Thymus (tissue), 14 donors: ENCODE measurements at places on chromosomes 16 and 17. TPM values are rescaled to one million over a fixed set of nuclear protein-coding genes. Genes with fewer than 3 reads are reported as not detected.

Gene FHOD1
- 27.8 TPM for polyA plus RNA-seq

Gene SPIRE2
- 3.7 TPM for polyA plus RNA-seq

Gene CMTM4
- polyA plus RNA-seq, result 3.4 TPM

Gene MIF4GD
- polyA plus RNA-seq, result 37.3 TPM

Gene RPRML
- polyA plus RNA-seq, result 0.07 TPM

DNA sequence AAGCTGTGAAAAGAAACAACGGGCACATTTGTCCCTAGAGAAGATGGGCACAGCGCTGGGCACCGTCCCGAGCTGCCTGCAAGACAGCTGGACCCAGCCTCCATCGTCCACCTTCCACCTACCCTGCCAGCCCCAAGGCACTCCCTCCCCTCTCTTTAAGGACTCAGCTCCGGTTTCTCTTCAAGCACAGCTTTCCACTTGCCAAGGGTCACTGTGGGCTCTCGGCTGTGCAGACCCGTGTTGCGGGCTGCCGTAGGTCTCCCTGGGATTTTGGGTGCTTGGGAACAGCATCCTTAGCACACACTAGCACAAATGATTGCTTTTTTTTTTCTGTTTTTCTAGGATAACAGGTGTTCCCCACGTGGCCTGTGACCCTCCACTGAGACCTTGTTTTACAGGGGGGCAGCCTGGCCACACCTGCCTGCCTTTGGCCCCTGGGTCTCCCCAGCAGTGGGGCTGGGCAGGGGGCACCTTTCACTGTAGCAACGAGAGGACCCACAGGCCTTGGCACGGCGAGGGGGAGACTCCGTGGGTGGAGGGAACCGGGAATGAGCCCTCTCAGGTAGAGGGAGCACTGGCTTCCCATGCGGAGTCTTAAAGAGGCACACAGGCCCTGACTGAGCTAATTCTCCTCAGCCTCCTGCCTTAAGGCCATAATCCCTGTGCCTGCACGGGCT lies 1.4 kb downstream of the CHMP6 start:
- no peak for DNase-seq

DNA sequence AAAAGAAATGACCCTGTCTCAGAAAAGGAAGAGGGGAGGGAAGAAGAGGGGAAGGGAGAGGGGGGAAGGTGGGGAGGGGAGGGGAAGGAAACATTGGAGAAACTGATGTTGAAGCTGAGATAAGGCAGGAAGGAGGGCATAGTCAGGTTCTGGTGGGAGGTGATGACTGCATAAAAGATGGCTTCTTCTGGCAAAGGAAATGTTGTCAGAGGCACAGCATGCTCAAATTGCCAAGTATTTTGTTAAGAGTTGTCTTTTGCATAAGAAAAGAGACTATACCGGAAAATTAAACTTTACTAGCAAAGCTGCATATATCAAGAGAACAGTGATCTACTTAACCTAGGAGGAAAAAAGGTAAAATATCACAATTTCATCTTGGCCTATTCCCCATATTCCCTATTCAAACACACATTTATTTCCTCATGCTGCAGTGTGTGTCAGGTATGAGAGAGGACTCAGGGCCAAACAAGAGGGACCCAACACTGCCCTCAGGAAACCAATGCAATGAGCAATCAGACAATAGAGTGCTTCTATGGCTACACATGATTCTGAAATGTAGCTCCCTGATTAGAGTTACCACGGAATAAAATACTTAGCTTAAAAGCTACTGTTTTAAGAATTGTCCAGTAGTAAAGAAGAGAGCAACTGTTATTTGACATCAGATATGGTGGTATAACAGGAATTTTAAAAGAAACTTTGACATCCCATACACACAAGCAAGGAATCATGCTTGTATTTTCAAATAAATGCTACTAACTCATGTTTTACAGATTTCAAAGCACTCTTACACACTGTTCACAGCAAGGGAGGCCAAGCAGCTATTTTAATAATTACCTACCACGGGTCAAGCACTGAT lies 80.9 kb downstream of the PARN start:
- no peak for DNase-seq

DNA sequence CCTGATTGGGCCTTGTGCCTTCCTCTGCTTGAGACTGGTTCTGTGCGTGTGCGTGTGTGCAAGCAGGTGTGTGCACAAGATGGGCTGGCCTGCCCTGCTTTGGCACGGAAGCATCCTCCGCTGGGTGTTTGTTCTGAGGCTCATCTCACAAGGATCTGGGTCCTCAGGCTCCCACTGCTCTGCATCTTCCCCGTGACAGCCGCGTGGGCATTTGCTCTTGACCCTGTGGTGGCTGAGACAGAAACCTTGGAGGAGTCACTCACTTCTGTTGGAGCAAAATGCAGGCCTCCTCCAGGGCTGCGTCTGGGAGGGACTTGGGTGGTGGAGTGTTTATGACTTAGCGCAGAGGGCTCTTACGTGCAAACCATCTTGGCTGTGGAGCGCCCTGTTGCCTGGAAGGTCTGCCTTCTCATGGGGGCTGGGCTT lies 119.2 kb downstream of the RPTOR start:
- DNase-seq, result peak; percentile 77

GRCh38 chr17:79984877-79985276 lies 50.8 kb downstream of the TBC1D16 start:
- no peak for DNase-seq

DNA sequence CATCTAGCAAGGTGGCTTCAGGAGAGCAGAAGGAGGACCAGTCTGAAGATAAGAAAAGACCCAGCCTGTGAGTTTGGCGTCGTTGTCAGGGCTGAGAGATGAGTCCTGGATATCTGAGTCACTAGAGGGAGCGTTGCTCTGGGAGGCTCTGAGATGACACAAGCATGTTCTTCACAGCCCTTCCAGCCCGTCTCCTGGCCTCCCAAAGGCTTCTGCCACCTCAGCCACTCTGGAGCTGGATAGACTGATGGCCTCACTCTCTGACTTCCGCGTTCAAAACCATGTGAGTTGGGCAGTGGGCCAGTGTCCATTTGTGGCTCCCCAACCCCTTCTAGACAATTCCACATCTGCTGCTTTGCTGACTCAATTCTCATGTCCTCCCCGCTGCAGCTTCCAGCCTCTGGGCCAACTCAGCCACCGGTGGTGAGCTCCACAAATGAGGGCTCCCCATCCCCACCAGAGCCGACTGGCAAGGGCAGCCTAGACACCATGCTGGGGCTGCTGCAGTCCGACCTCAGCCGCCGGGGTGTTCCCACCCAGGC lies 2.3 kb downstream of the TGFB1I1 start:
- DNase-seq, result no peak

GRCh38 chr16:79899316-79899715 lies 298.8 kb upstream of the MAF start:
- DNase-seq, result no peak

DNA sequence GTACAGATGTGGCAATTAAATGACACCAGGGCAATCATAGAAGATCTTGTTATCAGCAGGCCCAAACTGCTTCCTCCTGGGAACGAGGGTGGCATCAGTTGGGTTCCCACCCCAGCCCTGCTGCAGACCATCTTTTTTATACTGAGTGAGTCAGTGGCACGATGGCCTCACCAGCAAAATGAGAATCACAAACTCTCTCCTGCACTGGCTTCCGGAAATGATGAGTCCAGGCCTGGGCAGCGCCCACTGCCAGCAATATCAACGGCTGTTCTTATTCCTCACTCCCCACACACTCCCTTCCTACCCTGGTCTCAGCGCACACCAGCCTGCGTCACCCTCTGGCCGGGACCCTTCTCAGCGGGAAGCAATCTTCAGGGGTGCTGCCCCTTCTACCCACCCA lies 340.3 kb downstream of the FOXL1 start:
- DNase-seq, result no peak
